IPS DF 6.9 (cell line): ENCODE measurements at places on chromosomes 12 and 14.

DNA sequence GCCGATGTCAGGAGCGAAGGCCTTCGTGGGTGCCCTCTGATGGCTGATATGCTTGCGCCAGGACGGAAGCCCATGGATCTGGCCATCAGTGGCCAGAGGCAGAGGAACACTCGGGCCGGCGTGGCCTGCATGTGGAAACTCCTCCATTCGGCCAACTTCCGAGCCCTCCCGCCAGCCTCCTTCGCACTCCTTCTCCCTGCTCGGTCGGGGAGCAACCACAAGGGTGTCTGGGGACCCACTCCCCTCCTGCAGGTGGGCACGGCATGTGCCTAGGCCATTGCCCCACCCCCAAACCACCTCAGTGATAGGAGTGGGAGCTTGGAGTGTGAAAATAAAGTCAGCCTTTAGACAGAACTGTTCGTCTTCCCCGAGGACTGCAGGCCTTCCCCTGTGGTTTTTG, 231.3 kb downstream of the BCL11B start:
- no peak for DNase-seq

DNA sequence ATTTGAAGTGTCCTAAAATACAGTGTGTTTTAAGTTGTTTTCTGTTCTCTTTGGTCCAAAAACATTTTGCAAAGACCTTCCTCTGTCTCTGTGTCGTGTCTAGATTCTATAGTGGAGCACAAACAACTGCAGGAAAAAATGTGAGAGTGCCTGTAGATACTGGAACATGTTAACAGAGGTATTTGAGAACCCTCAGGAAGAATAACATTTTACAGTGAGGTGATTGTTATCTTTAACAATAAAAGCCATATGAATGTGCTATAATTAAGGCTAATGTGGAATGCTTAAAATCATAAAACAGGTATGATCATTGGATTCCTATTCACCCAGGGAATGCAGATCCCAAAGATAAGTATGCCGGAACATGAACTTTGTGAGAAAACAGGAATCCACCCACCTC, 98.0 kb downstream of the SAMD4A start:
- no peak for DNase-seq

DNA sequence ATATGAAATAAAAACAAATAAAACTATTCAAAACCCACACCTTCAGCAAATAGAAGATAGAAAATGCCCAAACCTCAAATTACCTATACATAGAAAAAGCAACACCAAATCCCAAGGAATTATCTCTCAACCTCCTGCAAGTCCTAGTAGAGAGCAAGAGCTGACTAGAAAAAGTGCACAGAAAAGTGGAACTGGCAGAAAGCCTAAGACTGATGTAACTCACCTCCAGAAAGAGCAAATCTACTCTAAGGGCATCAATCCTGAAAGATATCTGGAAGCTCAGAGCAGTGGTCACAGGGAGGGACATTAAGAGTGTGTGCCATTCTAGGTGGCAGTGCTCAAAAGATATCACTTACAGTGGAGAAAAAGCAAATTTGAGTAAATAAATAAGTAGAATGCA, 62.1 kb upstream of the PLEKHG7 start:
- DNase-seq = no peak

DNA sequence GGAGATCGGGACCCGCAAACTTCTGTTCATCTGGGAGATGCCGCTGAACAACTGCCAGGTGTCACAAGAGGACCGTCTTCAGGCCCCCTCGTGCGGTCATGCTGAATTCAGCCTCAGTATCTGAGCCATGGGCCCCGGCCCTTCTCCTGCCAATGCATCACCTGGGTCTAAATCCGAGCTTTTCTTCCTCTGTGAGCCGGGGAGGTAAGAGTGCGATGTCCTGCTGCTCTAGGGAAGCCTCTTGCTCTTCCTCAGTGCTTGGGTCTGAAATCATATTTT, 155.8 kb upstream of the FKBP4 start:
- no peak for DNase-seq

DNA sequence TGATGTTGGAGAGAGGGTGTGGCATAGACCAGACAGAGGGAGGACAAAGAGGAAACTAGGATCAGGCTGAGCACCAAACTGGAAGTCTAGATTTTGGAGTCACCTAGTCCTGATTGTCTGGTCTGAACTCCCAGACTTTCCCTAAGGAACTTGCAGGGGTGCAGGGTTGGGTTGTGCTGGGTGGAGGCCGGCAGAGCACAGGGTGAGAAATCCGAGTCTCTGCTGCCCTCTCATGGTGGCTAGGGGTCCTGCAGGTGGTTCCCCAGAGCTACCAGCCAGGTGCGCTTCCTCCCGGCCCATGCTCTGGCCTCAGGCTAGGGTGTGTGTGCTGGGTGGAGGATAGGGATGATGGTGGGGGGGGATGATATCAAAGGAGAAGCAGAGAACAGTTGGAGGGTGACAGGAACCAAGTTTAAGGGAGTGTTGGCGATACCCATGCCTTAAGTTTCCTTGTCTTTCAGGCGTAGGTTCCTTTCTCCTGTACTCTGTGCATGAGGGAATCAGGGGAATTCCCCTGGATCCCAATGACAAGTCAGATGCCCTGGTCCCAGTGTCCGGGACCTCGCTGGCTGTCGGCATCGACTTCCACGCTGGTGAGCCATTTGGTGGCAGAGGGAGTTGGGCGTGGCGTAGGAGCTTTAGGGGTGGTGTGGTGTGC, 33.5 kb upstream of the NXPH4 start:
- peak; percentile 84 for DNase-seq

GRCh38 chr12:75481774-75482173, 1.2 kb downstream of the GLIPR1 start:
- no peak for DNase-seq

DNA sequence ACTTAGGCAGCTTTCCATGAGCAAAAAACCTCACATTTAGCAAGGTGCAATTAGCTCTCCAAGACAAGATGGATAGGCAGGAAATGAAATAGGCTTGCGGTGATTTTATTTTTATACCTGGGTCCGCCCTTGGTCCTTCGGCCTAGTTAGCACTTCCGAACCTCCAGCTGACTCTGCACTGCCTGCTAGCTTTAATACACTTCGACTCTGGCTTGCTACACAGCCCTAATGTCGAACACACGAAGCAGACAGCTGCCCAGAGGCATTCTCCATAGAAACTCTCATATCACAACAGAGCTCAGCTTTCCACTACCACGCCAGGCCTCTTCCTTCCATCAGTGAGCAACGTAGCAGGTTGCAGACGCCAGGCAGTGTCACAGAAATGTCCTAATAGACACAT, 688.0 kb downstream of the VRK1 start:
- DNase-seq = no peak

DNA sequence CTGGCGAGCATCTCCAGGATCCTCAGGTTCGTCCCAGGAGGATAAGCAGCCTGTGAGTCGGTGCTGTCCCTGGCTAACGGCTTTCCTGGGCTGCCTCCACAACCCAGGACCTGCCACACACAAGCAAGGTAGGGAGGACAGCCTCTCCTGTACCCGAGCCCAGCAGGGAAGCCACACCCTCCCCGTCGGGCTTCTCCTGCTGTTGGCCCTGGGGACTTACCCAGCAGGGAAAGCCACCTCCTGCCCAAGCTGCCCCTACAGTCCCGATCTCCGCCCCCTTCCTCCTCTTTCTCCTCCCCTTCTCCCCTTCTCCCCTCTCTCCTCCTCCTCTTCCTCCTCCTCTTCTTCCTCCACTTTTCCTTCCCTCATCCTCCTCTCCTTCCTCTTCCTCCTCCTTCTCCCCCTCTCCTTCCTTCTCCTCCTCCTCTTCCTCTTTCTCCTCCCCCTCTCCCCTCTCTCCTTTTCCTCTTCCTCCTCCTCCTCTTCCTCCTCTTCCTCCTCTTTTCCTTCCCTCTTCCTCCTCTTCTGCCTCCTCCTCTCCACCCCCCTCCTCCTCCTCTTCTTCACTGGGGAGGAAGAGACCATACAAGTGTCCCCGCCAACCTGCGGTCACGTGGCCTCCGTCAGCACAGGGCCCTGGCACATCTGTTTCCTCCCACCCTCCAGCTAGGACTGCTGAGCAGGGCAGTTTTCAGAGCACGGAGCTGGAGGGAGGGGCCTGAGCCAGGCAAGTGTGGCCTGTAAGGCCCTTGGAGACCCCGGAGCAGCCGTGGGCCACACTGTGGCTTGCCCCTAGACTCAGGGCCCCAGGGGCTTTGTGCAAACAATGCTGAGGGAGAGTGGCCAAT, 17.3 kb upstream of the RFLNA start:
- no peak for DNase-seq
